Prostate gland (tissue), 2 donors: ENCODE measurements at places on chromosomes 3 and 15. TPM values are rescaled to one million over a fixed set of nuclear protein-coding genes. Genes with fewer than 3 reads are reported as not detected.

The ZWILCH gene
- total RNA-seq: 6.1 TPM

DNA sequence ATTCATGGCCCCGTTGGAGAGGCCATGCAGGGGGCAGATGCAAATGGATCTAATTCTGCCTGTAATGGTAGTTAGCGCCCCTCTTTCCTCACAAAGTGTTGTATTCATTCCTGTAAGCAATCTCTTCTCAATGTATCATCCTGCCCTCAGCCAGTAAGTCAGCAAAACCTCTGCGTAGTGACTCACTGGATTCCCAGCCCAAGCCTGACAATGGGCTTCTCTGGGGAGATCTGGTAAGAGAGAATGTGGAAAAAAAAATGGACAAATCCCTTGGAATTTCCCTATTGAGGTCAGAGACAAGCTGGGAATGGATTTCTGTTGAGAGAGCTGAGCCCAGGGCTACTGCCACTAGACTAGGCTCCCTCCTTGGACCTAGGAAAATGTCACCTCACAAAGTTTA lies 25.4 kb downstream of the ADPGK start:
- no peak for DNase-seq

- no peak for DNase-seq
These were observed 170.7 kb downstream of the NAALADL2 start for GRCh38 chr3:175029828-175030227.

DNA sequence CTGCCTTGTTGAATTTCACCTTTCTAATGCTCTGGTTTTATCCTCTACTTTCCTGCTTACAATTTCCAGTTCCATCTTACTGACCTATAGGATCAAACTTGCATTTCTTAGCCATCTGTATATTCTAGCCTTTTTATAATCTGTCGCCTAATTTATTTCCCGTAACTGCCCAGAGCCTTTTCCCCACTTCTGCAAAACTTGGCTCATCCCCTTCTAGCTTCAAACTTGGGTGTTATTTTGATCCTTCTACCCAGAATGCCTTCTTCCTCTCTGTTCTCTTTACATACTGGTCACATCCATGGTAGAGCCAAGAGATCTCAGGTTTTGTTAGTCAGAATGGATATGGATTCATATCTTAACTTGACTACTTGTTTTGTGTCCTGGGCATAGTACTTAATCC lies 2.6 kb downstream of the SACM1L start:
- DNase-seq: no peak

DNA sequence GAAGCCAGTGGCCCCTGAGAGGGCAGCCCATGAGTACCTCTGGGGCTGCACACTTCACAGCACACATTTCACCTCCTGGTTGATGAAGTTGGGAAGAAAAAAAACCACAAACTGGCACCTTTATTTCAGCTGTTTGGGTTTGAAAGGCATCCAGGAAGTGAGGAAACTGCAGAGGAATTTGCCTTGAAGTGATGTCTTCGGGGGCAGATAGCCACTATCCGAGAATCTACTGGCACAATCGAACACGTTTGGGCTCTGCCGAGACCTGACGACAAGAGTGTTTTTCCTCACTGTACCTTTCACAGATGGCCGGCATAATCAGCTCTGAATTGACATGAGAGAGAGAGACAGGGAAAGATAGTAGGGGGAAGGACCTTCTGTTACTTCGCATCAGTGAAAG lies 59.7 kb downstream of the LRIG1 start:
- DNase-seq: peak; percentile 55

DNA sequence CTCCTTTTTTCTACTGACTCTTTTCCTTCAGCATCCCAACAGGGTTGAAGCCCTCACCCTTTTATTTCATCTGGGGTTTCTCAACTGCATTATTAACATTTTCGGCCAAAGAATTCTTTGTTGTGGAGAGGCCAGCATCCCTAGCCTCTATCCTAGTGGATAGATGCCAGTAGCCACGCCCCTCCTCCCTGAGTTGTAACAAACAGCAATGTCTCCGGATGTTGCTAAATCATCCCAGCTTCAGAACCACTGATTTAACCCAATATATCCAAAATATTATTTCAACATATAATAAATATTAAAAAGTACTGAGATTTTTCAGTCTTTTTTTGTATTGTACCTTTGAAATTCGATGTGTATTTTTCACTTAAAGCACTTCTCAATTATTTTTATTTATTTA lies 2.0 kb upstream of the RNF111 start:
- no peak for DNase-seq

GRCh38 chr3:96813820-96814650 lies at the start of gene EPHA6:
TSS of gene EPHA6 (plus strand) at chr3:96814594.
- DNase-seq: peak; percentile 46

The CISH gene
- 7.6 TPM for total RNA-seq
